ENCODE measurements at places on chromosomes 5 and 9.

- DNase-seq, result no peak
- H3K4me3 ChIP-seq, result no peak overlapping the region
- H3K4me1 ChIP-seq, result no peaks in the 10 kb centered on the region
- H3K36me3 ChIP-seq, result no peaks in the 10 kb centered on the region
These were observed 359.3 kb downstream of the HTR1A start for GRCh38 chr5:63602971-63603370.

DNA sequence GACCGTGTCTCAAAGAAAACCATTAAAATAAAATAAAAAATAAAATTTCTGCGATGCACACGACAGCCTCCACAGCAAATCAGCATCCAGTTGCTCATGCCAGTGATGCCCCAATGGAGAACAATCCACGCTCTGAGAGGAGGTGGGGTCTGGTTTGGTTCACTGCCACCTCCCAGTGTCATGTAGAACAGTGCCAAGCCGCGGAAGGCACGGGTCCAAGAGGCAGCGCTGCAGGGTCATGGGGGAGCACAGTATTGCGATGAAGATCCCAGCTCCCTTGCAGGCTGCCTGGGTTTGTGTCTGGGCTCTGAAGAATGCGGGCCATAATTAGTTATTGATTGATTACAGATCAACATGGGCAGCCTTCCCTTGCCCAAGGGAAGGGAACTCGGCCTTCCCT lies 6.1 kb upstream of the CACFD1 start:
- no peak for DNase-seq
- no peak overlapping the region for H3K27ac ChIP-seq
- peaks cover 2% of the 10 kb centered on the region for H3K4me1 ChIP-seq
- H3K27me3 ChIP-seq, result no peaks in the 10 kb centered on the region
- H3K4me3 ChIP-seq, result no peak overlapping the region

DNA sequence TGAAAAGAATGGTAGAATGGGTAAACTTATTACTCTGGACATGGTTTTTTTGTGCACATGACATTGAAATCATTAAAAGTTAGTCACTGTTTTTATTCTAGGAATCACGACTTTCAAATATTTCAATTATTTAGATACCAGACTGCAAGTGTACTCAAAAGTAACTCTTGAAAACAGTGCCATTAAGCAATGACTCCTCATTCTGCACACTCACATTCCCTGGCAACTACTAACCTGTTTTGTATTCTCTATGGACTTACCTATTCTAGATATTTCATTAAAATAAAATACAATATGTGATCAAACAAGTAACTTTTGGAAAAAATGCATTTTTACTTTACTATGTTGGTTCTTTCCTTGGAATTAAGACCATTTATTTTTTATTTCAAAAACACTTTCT lies 607.0 kb downstream of the PDE4D start:
- no peaks in the 10 kb centered on the region for H3K36me3 ChIP-seq
- no peak for DNase-seq
- H3K27me3 ChIP-seq, result no peaks in the 10 kb centered on the region
- no peaks in the 10 kb centered on the region for H3K4me1 ChIP-seq
- no peak overlapping the region for H3K27ac ChIP-seq

DNA sequence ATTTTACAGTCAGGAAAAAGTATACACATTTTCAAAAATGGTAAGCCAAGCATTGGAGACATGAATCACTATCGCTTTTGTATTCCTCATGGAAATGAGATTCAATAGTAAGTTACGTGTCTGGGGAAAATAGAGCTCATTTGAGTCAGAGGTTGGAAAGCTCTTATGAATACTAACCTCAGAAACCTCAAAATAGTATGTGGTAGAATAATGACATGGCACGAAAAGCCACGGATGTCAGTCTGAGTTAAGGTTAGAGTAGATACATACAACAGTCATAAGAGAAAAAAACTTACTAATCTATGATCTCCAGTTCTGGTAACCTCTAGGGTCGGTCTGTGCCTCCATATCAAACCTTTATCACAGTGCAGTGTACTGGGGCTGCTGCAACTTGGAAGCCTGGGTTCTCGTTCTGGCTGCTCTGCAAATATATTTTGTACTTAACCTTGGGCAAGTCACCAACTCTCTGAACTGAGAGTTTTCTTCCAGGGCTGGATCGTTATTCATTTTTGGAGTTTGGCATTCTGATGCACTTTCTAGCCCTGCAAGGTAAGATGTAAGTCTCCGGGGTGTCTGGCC lies 31.8 kb downstream of the MAP1B start:
- DNase-seq, result no peak
- H3K36me3 ChIP-seq, result no peaks in the 10 kb centered on the region
- H3K27ac ChIP-seq, result no peak overlapping the region
- H3K4me3 ChIP-seq, result no peak overlapping the region

GRCh38 chr5:136793300-136793699 lies 428.0 kb upstream of the TRPC7 start:
- H3K27me3 ChIP-seq, result no peaks in the 10 kb centered on the region
- H3K36me3 ChIP-seq, result no peaks in the 10 kb centered on the region
- H3K4me3 ChIP-seq, result no peak overlapping the region

GRCh38 chr5:172775326-172776234 lies 4.6 kb upstream of the DUSP1 start:
- DNase-seq, result no peak
- H3K27me3 ChIP-seq, result no peaks in the 10 kb centered on the region
- H3K36me3 ChIP-seq, result no peaks in the 10 kb centered on the region
- H3K4me3 ChIP-seq, result no peak overlapping the region
- H3K27ac ChIP-seq, result no peak overlapping the region

DNA sequence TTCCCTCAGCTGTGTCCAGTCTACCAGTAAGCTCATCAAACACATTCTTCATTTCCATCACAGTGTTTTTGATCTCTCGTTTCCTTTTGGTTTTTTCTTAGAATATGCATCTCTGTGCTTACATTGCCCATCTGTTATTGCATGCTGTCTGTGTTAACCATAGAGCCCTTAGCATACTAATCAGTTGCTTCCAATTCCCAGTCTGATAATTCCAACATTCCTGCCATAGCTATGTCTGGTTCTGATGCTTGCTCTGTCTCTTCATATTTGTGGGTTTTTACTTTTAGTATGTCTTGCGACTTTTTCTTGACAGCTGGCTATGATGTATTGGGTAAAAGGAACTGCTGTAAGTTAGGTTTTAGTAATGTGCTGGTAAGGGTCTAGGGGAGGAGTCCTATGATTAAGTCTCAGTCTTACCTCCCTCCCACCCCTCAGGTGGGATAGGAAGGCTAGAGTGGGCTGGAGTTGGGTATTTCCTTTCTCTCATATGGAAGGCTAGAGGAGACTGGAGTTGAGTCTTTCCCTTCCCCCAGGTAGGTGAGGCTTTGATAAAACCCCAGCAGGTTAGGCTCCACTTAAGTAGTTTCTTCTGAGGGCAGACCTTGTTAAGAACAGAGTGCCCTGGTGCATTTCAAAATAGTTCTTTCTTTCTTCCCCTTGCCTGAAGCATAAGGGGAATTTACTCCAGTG lies 99.1 kb upstream of the RASGRF2 start:
- H3K4me1 ChIP-seq, result no peaks in the 10 kb centered on the region
- H3K27me3 ChIP-seq, result no peaks in the 10 kb centered on the region
- no peak for DNase-seq

- H3K4me1 ChIP-seq, result no peaks in the 10 kb centered on the region
- no peaks in the 10 kb centered on the region for H3K36me3 ChIP-seq
- DNase-seq, result no peak
- H3K27me3 ChIP-seq, result no peaks in the 10 kb centered on the region
These were observed 96.7 kb upstream of the SEMA6A start for GRCh38 chr5:116671211-116671736.

DNA sequence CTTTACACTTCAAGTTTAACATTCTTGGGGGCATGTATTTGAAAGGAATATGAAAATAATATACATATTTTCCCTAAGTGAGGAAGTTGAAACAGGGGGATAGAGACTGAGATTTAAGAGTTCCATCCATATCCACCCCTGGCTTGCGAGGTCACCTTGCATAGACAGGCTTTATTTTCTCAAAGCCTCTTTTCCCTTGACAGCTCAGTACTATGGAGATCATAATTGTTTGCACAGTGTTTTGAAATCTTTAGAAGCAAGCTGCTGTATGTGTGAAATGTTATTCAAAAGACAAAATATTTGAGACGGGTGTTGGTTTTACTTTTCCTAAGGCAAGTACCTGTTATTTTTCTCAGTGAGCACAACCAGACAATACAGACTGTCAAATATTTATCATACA lies 163.1 kb downstream of the LRRC70 start:
- H3K27ac ChIP-seq, result no peak overlapping the region
- no peak for DNase-seq
- no peaks in the 10 kb centered on the region for H3K4me1 ChIP-seq
- no peak overlapping the region for H3K4me3 ChIP-seq
- no peaks in the 10 kb centered on the region for H3K36me3 ChIP-seq

DNA sequence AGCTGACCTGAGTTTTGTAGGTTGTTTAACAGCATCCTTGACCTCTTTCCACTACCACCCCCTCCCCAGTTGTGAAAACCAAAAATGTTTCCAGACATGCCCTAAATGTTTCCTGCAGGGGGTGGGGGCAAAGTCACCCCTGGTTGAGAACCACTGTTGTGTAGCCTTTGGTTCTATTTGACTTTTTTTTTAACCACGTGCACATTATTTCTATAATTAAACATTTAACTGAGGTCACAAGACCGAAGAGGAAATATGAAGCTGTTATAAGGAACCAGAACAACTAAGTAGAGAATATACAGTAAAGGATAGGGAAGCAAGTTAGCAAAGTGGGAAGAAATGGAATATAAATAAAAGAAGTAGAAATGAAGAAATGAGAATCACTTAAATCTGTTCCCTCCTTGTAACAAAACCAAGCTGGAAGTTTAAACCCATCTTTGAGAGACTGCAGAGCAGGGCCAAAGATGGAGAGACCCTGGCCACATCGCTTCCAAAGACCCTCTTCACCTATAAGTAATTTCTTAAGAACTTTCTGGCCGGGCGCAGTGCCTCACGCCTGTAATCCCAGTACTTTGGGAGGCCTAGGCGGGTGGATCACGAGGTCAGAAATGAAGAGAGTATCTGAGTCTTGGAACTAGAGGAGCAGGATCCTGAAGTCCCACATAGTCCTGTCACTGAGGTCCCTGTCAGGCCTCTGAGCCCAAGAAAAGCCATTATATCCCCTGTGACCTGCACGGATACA lies 14.4 kb downstream of the SIT1 start:
- peaks cover 32% of the 10 kb centered on the region for H3K4me1 ChIP-seq
- no peak overlapping the region for H3K27ac ChIP-seq
- no peak for DNase-seq
- H3K36me3 ChIP-seq, result no peaks in the 10 kb centered on the region

GRCh38 chr5:154375329-154376008 lies 70.3 kb upstream of the SAP30L start:
- DNase-seq, result no peak
- H3K4me1 ChIP-seq, result no peaks in the 10 kb centered on the region
- no peak overlapping the region for H3K4me3 ChIP-seq
- peaks cover 48% of the 10 kb centered on the region for H3K36me3 ChIP-seq
- no peaks in the 10 kb centered on the region for H3K27me3 ChIP-seq
- no peak overlapping the region for H3K27ac ChIP-seq

DNA sequence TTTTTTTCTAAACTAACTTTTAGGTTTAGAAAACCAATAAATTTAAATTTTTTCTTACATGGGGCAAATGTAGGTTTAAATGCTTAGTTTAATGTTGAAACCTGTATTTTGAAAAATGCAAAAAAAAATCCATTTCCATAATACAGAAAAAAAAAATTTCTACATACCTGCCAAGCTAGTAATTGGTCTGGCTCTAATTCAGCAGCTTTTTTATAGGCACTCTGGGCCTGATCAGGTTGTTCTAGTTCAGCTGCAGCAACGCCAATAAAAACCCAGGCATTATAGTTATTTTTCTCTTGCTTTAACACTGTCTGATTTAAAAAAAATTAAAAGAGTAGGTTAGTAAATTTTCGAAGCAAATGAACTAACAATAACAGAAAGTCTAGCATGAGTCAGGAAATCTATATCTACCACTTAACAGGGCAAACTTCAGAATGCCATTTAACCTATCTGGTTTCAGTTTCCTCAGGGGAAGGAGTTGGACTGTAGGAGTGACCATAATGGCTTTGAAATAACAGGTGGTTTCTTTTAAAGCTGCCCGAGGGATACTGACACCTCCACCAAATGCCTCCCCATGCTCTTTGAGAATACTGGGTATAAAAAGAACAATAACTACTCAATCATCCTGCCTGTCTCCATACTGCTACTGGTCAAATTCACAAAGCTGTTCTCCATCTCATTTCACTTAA lies 11.6 kb downstream of the SKIC3 start:
- H3K27ac ChIP-seq, result no peak overlapping the region
- no peaks in the 10 kb centered on the region for H3K4me1 ChIP-seq
- H3K4me3 ChIP-seq, result no peak overlapping the region
- no peaks in the 10 kb centered on the region for H3K27me3 ChIP-seq
- DNase-seq, result no peak

GRCh38 chr5:100550531-100551051 lies 15.4 kb downstream of the FAM174A start:
- no peak overlapping the region for H3K4me3 ChIP-seq
- H3K27ac ChIP-seq, result no peak overlapping the region
- no peaks in the 10 kb centered on the region for H3K27me3 ChIP-seq
- DNase-seq, result no peak
- H3K4me1 ChIP-seq, result peaks cover 3% of the 10 kb centered on the region

DNA sequence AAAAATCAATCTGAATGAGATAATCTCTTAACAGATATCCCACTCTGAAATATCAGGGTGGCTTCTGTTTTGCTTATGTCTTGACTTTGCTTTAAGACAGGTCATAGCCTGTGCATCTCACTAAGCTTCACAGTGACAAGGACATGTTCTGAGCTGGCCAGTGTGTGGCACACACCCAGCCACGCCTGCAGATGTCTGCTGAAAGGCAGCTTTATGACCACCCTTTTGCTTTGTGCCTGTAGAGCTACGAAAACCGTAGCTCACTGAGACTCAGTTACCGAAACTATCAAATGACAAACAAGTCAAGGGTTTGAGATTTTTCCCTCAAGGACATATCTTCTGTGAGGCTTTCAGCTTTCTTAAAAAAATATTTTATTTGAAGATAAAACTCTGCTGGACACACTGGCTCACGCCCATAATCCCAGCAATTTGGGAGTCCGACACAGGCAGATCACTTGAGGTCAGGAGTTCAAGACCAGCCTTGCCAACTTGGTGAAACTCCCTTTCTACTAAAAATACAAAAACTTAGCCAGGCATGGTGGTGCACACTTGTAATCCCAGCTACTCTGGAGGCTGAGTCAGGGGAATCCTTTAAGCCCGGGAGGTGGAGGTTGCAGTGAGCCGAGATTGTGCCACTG lies 233.2 kb downstream of the SPATA31A1 start:
- H3K4me3 ChIP-seq, result no peak overlapping the region
- no peak overlapping the region for H3K27ac ChIP-seq
- no peaks in the 10 kb centered on the region for H3K4me1 ChIP-seq
- H3K36me3 ChIP-seq, result no peaks in the 10 kb centered on the region

DNA sequence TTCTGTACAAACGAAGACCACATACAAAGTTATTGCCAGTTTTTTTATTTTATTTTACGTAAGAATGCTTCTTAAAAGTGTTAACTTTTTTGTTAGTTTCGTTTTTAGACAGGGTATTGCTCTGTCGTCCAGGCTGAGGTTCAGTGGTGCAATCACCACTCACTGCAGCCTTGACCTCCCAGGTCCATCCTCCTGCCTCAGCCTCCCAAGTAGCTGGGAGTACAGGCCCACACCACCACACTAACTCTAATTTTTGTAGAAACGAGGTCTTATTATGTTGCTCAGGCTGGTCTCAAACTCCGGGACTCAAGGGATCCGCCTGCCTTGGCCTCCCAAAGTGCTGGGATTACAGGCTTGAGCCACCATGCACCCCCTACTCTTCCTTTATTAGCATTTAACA lies 2.3 kb upstream of the DNAJA1 start:
- H3K4me1 ChIP-seq, result peaks cover 37% of the 10 kb centered on the region
- no peak overlapping the region for H3K27ac ChIP-seq
- H3K27me3 ChIP-seq, result no peaks in the 10 kb centered on the region
- peaks cover 14% of the 10 kb centered on the region for H3K36me3 ChIP-seq
- DNase-seq, result no peak

Measured in CD4-positive, alpha-beta T cell (primary cell).